Inflammatory macrophage treated with lipopolysaccharide for 1 hour (primary cell): ENCODE measurements at places on chromosomes 3 and 15.

DNA sequence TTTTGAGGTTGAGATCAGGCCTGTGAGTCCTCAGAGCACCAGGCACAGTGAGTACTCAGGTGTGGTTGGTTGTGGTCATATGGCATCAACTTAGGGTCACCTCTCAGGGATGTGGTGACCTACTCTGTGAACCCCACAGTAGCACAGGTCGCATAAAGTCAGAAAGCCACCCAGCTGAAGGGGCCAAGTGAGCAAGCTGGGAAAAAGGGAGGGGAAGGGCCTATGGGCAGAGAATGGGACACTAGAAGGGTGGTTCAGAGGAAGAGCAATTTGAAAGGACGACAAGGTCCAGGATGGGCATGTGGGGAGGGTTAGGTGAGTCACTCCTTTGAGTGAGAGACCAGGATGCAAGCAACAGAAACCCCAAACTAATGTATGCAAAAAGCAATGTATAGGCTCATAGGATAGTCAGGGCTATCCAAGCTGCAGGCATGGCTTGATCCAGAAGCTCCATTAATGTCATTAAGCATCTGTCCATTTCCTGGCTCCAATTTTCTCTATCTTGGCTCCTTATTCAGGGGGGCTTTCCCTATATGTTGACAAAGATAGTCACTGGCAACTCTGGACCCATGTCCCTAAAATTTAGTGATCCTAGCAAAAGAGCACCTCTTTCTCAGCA, 33.5 kb downstream of the HMCES start:
- no peak for DNase-seq

GRCh38 chr3:12308517-12308916, 19.6 kb downstream of the PPARG start:
- DNase-seq = peak; percentile 80

GRCh38 chr3:149673393-149673792, 15.6 kb upstream of the WWTR1 start:
- DNase-seq = no peak

GRCh38 chr3:174023421-174023820, 625.9 kb downstream of the NLGN1 start:
- DNase-seq = no peak

DNA sequence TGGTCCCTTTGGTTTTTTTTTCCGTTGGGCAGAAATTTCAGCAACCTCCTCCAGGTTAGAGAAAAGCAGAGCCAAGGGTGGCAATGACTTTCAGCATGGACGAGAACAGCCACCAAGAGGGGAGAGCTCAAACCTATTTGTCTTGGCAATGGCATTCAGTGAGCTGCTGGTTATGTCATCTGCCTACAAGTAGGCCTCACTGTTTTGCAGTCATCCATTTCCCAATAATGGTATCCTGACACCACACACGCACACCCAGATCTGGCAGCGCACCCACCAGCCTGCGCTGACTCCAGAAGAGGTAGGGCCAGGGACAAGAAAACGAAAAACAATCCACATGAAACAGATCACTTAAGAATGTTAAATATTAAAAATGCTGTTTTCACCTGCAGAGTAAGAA, 92.3 kb downstream of the MAGI1 start:
- no peak for DNase-seq

DNA sequence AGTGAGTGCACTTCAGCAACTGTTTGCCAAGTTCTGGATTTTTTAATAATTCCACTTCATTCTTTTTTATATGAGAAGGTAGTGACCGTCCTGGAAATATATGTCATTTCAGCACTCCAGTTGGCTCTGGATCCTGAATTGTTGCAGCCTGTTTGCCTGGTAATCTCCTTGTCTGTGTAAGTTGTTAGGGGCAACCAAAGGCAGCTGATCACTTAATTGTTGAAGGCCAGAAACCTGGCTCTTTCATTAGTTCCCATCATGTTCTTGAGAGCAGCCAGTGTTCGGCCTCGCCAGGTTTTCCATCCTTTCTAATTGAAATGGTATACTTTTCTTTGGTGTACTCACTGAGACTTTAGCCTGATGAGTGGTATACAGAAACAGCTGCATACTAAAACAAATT, 168.6 kb downstream of the SOX2 start:
- DNase-seq = no peak

DNA sequence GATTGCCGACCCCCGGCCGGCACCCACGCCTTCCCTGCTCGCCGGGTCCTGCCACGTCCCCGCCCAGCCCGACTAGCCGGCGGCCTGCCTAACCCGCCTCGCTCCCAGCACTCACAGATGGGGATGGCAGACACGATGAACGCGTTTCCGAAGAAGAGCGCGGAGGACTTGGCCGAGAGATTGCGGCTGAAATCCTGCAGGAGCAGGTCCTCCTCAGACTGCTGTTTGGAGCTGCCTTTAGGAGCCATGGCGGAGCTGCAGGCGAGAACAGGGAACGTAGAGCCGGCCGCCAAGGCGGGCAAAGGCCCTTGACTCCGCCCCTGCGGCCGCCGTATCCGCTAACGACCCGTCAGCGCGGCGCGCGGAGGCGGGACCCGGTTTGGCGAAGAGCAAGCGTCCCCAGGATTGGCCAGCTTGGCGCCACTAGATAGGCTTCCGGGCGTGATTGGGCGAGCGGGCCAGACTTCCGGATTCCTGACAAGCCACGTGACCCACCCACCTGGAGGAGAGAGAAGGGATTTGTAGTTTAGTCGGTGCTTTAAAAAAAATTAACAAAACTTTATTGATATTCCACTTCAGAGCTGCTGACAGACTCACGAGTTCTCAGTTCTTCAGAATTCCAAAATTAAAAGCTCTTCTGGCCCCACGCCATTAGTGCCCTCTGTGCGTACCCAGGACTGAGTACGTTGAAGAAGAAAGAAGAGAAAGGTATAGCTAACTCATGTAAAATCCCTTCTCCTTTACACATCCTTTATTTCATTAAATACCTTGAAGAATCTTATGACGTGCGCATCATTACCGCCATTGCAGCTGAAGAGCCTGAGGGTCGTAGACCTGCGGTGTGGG, at the start of gene SSR3:
Gene SSR3 (minus strand): TSS at position 276 of the 846 bp plus-strand sequence. CDS start 28 bp downstream, at position 248.
- peak; percentile 99 for DNase-seq
